ENCODE measurements at places on chromosomes 7 and 10. TPM values are rescaled to one million over a fixed set of nuclear protein-coding genes. Genes with fewer than 3 reads are reported as not detected.

DNA sequence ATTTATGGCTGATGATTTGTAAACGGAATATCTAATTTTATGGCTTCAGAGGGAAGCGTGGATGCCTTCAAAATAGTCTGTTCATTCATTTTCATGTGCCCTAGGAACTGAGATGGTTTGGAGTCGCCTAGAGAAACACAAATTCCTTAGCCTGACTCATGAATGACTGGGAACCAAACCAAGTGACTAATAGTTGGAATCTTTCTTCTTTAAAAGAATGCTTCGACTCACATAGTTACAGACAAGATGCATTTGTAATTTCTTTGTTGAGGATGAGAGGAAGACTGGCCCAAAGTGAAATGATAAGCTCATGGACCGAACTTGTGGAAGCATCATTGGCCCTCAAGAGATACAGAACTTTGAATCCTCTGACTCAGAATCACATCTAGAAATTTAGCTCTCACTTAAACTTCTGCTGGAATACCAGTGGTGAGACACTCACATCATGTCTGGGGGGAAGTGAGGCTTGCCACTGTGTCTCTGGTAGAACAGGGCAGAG is 1107.2 kb downstream of the NRG3 start:
- DNase-seq = peak; percentile 89

DNA sequence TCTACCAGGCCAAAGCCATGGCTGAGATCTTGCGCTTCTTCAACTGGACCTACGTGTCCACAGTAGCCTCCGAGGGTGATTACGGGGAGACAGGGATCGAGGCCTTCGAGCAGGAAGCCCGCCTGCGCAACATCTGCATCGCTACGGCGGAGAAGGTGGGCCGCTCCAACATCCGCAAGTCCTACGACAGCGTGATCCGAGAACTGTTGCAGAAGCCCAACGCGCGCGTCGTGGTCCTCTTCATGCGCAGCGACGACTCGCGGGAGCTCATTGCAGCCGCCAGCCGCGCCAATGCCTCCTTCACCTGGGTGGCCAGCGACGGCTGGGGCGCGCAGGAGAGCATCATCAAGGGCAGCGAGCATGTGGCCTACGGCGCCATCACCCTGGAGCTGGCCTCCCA is 142.7 kb downstream of the GRM3 start:
- no peak for DNase-seq

DNA sequence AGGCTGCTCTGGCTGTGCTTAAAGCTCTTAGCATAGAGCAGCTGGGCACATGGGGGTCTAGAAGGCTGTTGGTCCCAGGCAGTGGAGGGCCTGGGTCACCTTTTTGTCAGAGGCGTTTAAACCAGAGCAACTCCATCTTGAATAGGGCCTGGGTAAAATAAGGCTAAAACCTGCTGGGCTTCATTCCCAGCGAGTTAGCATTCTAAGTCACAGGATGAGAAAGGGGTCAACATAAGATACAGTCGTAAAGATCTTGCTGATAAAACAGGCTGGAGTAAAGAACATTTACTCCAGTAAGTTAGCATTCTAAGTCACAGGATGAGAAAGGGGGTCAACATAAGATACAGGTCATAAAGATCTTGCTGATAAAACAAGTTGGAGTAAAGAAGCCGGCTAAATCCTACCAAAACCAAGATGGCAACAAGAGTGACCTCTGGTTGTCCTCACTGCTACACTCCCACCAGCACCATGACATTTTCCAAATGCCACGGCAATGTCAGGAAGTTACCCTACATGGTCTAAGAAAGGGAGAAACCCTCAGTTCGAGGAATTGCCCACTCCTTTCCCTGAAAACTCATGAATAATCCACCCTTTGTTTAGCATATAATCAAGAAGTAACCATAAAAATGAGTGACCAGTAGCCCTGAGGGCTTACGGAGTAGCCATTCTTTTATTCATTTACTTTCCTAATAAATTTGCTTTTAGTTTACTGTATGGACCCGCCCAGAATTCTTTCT is 96.8 kb upstream of the PCBD1 start:
- DNase-seq = no peak

DNA sequence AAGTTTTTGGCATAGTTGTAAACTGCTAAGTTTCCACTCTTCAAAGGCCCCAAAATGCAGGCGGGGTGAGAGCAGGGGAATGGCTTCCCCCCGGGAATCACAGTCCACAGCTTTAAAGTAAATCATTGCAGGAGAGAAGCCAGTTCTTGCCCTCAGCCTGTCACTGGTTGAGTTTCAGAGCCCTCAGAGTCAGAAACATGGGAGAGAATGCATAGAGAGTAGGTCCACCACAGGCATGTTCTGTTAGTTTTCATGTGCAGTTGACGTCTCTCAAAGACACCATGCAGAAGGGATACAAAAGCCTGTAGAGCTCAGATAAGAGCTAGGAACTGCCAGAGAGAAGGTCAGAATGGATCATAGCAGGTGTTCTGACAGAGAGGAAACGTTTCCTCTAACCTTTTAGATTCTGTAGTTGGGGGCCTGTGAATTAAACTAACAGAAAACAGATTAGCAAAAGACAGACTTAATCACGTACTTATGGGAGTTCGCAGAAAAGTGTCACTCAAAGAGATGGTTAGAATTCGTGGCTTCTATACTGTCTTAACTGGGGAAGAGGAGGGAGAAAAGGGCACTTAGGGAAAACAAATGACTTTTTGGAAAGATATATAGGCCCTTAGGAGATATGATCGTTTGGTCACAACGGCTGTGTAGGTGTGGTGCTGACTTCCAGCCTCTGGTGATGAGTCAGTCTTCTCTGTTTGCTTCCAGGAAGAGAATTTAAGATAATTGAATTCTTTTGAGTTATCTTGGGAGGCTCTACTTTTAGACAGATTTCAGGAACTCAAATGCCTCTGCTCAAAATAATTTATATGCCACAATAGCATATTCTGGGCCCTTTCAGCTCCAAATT is 48.0 kb upstream of the MSRB2 start:
- DNase-seq = peak; percentile 69

DNA sequence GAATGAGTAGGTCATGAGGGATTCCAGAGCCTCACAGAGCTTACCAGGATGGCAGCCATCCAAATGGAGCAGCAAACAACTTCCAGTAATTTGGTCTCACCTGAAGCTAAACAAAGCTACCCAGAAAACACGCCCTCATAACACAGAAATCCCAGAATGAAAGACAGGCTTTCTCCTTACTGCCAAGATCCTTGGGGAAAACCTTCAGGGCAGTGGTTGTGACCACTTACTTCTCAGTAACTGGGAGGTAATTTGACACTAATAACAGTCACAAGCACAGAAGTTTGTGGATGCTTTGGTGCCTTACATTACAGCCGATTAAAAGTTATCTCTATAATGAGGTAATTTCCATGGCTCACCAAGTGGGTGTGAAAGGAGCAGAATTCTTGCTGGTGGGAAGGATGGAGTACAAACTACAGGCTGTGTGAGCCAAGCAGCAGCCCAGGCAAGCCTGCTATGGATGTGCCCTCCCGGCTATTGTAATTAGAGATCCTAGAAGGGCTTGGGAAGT is 10.4 kb downstream of the WDR91 start:
- DNase-seq = no peak

DNA sequence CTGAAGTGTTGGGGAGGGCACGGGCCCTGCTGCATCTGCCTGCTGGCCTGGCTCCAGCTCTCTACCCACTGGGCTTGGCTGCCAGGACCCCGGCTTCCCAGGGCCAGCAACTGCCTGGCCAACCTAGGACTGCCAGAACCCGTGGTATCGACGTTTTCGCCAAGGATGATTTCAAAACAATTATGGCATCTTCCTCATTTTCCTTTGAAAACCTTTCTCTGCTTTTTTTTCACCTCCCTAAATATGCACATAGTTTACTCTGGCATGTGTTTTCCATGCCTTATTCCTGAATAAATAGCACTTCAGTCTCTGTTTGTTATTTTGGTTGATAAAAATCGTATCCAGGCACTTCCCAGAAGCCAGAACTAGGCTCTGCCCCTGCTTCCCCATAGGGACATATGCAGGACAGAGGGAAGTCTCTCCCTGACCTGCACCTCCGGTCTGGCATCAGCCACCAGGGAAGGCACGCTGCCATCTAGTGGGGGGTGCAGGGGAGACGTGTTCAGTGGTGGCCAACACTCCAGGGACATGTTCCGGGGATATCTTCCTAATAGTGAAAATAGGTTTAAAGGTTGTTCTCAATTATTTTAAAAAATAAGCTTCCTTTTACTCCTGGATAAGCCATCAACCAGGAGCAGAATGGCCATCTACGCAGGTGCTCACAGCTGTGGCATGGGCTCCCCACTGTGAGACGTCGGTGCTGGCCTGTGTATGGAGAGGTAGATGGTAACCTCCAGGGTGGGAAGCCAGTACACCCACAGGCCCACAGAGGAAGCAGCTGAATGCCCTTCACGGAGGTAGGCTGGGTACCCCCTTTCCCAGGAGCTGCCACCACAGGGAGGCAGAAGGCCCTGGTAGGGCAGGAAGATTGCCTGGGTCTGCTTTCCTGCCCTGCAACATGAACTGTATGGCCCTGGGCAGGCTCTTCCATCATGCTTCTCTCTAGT is 30.7 kb upstream of the ANTXRL start:
- peak; percentile 22 for DNase-seq

DNA sequence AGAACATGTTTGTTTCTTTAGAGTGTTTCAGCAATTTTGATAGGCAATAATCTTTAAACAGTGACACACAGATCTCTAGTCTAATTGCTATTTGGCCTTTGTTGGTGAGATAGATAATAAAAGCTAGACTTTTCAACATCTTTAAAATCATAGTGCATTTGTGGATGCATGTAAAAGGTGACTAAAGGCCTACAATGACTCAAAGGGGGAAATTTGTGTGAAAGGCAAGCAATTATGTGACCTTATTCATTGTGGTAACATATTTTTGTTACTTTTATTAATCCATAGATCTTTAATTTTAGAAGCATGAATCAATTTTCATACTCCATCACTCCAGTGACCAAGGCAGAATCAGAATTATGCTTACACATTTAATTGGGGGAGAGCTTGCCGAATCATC is 299.7 kb downstream of the DGKB start:
- DNase-seq = no peak

Gene MACROH2A2
- 10.0 TPM for total RNA-seq
